ENCODE measurements at places on chromosomes 16 and 17.

- DNase-seq: peak; percentile 76
Observed at GRCh38 chr17:42342242-42343008, 45.8 kb downstream of the STAT3 start.

- no peak for DNase-seq
Observed at GRCh38 chr16:15034266-15035162, 21.4 kb downstream of the NTAN1 start.

- no peak for DNase-seq
Observed at GRCh38 chr16:66026211-66026610, 340.3 kb upstream of the CDH5 start.

DNA sequence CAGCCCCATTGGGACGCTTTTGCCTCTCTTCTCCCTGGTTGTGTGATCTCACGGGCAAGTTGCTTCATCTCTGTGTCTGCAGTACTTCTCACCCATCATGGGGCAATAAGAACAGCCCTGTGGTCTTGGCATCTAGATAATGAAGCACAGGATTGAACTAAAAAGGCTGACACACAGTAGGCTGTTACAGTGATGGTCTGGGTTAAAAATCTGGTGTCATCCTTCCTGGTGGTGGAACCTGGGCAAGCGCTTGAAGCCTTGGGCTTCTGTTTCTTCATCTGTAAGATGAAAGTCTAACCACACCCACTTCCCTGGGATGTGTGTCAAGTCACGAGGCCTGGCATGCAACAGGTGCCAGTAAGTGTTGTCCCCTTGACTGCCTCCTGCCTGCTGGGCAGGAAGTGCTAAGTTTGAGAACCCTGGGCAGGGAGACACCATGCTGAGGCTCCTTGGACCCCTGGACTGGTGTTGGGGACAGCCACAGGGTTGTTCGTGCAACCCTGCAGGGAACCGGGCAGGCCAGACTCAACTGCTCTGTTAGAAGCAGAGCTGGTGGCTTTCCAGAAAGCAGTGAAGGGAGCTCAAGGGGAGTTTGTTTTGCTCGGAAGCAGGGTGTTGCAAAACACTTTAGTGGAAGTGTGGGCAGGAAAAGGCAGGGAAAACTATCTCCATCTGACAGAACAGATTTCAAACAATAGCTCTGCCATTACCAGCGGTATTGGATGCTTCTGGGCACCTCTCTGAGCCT, 5.9 kb upstream of the MAP2K3 start:
- DNase-seq: no peak

GRCh38 chr17:76444518-76445311, 8.2 kb downstream of the UBE2O start:
- no peak for DNase-seq

DNA sequence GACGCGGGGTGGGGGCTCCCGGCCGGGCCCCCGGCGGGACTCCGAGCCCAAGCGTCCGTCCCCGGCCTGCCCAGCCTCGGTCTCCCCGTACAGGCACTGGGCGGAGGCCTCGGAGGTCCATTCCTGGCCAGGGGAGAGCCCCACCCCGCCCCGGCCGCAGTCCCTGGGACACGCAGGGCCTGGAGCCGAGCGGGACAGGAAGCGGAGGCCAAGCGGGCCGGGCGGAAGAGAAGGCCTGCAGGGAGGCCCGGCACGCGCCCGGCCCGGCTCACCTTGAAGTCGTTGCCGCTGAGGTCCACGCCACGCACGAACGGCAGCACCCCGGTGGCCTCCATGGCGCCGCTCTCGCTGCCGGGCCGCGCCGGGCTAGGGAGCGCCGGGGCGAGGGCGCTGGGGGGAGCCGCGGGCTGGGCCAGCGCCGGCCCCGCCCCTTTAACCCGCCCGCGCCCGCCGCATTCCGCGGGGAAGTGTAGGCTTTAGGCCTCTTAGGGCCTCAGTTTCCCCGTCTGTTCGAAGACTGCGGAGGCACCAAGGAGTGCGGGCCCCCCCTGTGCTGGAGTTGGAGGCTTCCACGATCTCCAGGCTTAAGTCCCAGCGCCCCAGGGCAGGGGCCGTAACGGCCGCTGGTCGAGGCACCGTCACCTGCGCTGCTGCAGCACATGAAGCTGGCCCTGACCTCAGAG, at the start of gene FLII:
Gene FLII (minus strand): TSS at position 383 of the 683 bp plus-strand sequence. CDS start 48 bp downstream, at position 335.
- peak; percentile 51 for DNase-seq

- DNase-seq: no peak
Observed at GRCh38 chr16:68665501-68665900, 20.4 kb downstream of the CDH3 start.

- DNase-seq: no peak
Observed at GRCh38 chr16:10609402-10609774, 29.0 kb upstream of the EMP2 start.

GRCh38 chr16:63131503-63131902, 1095.3 kb upstream of the CDH8 start:
- no peak for DNase-seq

DNA sequence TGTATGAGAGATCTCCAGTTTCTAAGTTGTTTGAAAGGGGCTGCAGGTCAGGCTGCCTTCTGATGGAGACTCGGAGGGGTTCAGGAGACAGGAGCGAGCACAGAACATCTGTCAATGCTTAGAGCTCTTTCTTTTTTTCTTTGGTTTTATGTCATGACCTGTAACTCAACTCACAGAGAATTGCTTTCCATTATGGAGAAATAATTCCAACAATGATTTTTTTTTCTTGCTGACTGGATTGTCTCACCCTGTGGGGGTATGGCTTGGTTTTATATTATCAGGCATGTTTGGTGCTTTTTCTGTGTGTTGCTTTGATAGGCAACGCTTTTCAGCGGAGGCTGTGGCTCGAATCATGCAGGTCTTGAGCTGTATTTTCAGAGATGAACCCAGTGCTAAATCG, 10.7 kb upstream of the KCNJ2 start:
- no peak for DNase-seq

DNA sequence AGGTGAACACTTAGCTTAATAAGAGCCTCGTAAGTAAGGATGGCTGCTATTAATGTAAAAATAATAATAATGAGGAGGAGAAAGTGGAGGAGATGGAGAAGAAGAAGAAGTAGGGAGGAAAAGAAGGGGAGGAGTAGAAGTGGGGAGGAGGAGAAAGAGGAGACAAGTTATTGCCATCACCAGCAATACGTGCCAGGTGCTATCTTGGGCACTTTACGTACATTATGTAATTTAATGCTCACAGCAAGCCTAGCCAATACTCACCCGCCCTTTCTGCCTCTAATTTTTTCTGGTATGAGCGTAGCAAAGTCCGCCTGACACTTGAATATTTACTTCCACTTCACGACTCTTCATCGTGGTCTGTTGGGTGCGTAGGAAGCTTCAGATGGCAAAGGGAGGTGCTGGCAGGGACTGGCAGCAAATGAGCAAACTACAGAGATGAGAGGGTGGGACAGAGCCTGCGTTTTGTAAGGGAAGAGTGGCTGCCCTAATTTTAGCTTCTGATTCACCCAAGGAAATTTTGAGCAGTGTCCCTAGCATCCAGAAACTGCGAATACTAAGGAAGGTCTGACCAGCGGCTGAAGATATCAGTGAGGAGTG, 42.1 kb upstream of the CDH13 start:
- DNase-seq: no peak

DNA sequence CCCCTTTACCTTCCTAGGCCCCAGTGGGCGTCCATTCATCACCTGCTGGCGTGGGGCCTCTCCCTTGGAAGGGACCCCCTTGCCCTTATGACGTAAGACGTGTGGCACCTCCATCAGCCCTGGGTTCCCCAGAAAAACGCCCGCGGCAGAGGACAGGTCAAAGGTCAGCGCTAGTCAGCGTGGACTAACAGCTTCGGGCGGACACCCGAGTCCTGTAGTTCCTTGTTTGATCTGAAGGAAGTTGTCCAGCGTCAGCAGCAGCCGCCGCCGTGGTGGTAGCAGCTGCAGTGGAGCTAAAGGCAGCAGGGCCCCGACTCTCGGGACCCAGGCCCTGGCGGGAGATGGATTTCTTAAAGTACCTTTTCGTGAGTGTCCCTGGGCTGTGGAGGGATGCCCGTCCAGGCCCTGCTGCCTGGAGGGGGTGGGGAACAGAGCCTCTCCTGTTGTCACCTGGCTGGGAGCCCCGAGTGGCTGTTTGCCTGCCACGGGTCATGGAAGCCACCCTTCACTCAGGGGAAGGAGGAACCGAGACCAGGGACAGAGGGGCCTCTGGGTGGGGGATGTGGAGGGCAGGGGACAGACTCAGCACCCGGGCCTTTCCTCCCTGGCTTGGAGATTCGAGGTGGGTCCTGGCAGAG, 123.6 kb downstream of the OR1D5 start:
- no peak for DNase-seq

DNA sequence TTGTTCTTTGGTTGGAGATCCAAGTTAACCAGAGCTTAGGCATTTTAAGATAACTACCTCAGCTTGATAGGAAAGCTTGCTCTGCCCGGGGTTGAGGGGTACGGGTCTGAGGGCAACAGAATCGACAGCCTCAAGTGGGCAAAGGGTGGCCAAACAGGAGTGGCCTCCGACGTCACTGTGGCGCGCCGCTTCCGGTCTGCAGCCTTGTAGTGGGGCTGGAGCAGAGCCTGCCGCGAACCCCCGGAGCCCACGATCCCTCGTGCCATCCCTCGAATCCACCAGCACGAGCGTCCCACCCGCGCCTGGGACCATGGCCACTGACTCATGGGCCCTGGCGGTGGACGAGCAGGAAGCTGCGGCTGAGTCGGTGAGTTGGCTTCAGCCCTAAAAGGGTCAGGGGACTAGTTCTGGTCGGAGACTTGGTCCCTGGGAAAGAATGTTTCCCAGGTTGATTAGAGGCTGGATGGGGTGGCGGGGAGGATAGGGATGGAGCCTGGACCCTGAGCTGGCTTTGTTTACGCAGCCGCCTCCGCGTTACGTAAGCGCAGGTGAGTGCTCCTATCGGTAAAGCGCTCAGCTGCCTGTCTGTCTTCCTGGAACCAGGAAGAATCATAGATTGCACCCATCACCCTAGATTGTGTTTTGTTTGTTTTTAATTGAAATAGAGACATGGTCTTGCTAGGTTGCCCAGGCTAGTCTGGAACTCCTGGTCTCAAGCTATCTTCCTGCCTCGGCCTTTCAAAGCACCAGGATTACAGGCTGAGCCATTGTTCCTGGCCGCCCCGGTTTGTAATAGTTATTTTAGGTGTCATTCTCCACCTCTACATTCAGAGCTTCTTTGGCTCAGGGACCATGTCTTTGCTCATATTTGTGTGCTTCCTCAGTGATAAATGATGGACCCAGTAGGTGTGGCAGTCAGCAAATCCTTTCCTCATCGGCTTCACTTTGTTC, at the start of gene DDX19B:
Gene DDX19B (plus strand): TSS at position 199 of the 951 bp plus-strand sequence. CDS start 112 bp downstream, at position 311.
- DNase-seq: peak; percentile 72

DNA sequence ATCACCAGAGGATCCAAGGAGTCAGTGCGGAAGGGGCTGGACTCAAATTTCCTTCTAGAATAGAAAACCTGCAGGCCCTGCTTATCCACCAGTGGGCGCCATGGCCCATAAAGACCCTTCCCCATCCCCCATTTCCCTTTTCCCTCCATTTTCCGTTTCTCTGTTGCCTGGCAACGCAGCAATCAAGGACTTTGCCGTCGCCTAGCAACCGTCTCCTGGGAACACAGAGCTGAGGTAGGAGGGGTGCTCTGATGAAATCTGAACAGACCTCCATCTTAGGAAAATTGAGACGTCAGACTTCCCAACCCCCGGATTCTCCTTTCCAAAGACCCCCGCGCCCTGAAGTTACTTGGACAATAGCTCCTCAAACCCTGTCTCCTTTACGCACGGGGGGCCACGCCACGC, 5.7 kb downstream of the DLG4 start:
- no peak for DNase-seq

DNA sequence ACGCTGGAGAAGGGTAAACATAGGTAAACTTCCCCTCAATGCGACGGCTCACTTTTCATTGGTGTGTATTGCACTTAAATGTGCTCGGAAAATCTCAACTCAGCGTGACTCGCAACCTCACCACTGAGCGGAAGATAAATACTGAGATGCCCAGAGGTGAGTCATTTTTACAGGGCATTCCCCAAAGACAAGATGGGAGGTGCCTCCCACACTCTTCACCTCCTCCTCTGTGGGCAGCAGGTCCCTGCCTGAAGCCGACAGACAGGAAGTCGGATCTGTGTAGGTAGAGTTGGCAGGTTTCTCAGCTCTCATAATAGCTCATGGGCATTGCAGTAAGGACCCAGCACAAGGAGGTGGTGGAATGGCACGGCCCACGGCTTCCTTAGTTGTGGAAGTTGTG, 274.6 kb upstream of the HSBP1 start:
- DNase-seq: no peak

- DNase-seq: no peak
Observed at GRCh38 chr17:42553866-42554249, 1.1 kb downstream of the HSD17B1 start.

GRCh38 chr17:4520894-4521600, 22.4 kb downstream of the SPNS2 start:
- no peak for DNase-seq

DNA sequence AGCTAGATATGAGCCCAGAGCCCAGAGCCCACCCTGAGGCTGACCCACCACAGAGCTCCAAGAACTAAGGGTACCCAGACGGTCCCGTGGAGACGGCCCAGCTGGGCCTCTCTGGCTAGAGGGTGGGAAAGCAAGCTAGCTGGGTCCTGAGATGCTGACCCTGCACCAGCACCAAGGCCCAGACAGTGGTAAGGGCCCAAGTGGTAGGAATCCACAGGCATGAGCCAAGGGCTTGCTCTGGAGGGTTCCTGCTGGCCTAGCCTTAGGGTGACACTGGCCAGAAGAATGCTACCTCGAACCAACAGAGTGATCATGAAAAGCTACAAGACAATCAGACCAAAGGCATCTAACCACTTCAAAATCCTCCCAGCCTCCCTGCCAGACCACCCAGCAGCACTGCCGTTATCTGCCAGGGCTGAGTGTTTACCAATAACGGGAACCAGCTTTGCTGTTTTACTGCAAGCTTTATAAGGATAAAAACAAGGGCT, 13.2 kb downstream of the HIC1 start:
- no peak for DNase-seq

DNA sequence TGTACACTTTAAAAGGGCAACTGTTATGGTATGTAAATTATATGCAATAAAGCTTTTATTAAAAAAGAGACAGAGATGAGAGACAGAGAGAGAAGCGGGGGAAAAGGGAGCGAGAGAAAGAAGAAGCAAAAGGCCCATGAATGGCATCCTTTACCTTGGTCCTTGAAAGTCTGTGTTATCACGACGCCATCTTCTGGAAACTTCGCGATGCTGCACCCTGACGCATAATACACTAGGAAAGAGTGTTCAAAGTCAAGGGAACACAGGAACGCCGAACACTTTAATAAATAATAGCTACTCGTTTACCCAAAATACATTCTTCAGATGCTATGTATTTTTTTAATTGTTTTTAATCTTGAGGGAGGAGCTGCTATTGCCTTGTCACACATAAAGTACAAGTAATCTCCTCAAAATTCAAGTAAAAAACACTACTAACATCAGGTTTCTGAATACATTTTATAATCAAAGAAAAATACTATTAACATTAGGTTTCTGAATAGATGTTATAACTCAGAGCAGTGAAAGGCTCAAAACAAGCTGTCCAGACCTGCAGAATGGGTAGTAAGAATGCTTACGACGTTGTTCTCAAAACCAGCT, 23.0 kb upstream of the SLC38A8 start:
- peak; percentile 23 for DNase-seq

DNA sequence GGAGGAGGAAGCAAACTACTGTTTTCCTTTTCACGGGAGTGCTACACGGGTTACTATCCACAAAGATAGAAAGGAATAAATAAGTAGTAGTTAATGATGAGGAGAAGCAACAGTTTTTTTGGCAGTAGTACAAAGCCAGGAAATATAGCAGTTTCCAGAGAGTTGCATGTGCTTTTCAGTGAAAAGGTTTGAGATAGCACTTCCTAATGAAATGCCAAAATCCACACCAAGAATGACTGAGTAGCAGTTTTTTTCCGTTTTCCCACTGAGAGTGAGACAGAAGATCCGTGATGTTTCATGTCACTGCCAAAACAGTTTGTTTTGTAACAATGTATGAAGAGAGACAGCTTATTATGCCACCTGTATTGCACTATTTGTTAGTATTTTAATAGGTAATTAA, 129.1 kb downstream of the STX8 start:
- DNase-seq: no peak

Measured in T-helper 2 cell treated with Interferon-gamma antibody and Interleukin-4, amounts not matched to agents 5 μg/mL and 100 μg/mL, for 36 hours (primary cell).